ENCODE measurements at places on chromosomes 12 and 14.

GRCh38 chr12:59155448-59155847 lies 235.1 kb upstream of the LRIG3 start:
- H3K27ac ChIP-seq = no peak overlapping the region
- no peak overlapping the region for H3K4me3 ChIP-seq
- H3K27me3 ChIP-seq = no peaks in the 10 kb centered on the region
- no peaks in the 10 kb centered on the region for H3K36me3 ChIP-seq
- no peaks in the 10 kb centered on the region for H3K4me1 ChIP-seq

DNA sequence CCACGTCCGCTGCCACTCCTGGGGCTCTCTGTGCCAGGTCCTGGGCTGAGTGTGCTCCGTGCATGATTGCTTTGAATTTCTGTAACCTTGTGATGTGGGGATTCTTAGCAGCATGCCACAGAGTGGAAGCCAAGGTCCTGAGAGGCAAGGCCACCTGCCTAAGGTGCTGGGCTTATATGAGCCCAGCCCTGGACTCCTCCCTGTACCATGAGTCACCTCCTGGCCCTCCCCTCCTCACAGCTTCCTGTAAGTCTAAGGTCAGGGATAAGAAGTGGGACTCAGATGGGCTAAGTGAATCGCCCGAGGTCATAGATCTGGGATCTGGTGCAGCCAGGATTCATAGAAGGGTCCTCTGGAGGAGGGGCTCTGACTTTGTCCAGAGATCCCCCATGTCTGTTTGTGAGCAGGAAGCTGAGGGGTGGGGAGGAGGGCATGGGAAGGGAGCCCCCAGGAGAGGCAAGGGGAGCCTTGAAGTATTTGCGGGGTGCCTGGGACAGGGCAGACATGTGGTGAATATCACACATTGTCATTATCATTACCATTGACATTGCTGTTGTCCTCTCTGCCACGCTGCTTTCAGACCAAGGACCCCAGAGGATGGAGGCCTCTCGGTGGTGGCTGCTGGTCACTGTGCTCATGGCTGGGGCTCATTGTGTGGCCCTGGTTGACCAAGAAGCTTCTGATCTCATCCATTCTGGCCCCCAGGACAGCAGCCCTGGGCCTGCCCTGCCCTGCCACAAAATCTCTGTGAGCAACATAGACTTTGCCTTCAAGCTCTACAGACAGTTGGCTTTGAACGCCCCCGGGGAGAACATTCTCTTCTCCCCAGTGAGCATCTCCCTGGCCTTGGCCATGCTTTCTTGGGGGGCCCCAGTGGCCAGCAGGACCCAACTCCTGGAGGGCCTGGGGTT lies 28.8 kb downstream of the SERPINA3 start:
- H3K27ac ChIP-seq = no peak overlapping the region
- H3K4me1 ChIP-seq = no peaks in the 10 kb centered on the region
- no peaks in the 10 kb centered on the region for H3K27me3 ChIP-seq
- no peak for DNase-seq
- H3K36me3 ChIP-seq = no peaks in the 10 kb centered on the region
- H3K4me3 ChIP-seq = no peak overlapping the region

DNA sequence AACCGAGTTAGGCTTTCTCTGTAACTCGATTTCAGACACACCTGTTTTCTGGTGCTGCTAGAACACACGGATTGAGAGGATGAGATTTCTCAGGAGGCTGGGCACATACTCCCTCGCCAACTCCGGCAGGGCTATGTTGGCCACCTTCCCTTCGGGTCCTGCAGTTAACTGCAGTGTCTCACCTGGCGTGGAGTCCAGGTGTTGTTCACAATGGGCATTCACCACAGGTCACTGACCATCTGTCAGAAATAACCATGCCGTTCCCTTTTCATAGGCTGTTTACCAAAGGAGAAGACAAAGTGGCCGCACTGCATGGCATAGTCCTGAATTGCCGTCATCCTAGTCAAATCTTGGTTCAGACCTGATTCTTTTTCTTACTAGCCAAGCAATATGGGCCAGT lies 5.5 kb upstream of the KCNH3 start:
- H3K4me3 ChIP-seq = no peak overlapping the region
- no peak for DNase-seq
- H3K36me3 ChIP-seq = no peaks in the 10 kb centered on the region
- peaks cover 8% of the 10 kb centered on the region for H3K4me1 ChIP-seq

GRCh38 chr12:12016284-12017100 lies 54.2 kb upstream of the BCL2L14 start:
- H3K4me3 ChIP-seq = no peak overlapping the region
- H3K27ac ChIP-seq = no peak overlapping the region
- H3K27me3 ChIP-seq = no peaks in the 10 kb centered on the region

DNA sequence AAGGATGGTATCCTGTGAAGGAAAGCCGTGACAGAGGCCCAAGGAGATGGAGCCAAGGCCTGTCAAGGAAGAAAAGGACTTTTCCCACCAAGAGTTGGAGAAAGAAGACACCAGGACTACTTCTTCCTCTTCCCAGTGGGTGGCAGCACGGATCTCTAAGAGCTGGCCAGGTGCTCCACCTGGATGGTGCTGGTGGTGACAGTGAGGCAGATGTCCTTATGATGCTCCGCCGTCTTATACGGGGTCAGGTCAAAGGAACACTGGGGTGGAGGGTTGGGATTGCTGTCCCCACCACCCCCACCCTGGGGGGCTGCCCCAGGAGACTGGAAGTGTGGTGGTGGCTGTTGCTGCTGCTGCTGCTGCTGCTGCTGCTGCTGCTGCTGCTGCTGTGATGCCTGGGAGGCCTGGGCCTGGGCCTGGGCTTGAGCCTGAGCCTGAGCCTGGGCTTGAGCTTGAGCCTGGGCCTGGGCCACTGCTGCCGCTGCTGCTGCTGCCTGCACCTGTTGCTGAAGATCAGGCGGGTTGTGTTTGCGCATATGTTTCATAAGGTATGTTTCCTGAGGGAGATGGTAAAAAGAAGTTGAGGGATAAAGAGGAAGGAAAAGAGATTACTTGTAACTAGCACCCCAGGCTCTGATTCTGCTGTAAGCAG lies 4.8 kb upstream of the ING4 start:
- H3K27me3 ChIP-seq = no peaks in the 10 kb centered on the region
- H3K4me3 ChIP-seq = no peak overlapping the region
- no peak for DNase-seq
- H3K4me1 ChIP-seq = no peaks in the 10 kb centered on the region
